ENCODE measurements at places on chromosomes 1 and 21.

GRCh38 chr1:165436994-165437393, 7.9 kb downstream of the RXRG start:
- DNase-seq: no peak

GRCh38 chr1:154863315-154864174, 6.5 kb downstream of the KCNN3 start:
- peak; percentile 44 for DNase-seq

- DNase-seq: no peak
Measured at GRCh38 chr21:46428987-46429710, 29.5 kb upstream of the DIP2A start.

DNA sequence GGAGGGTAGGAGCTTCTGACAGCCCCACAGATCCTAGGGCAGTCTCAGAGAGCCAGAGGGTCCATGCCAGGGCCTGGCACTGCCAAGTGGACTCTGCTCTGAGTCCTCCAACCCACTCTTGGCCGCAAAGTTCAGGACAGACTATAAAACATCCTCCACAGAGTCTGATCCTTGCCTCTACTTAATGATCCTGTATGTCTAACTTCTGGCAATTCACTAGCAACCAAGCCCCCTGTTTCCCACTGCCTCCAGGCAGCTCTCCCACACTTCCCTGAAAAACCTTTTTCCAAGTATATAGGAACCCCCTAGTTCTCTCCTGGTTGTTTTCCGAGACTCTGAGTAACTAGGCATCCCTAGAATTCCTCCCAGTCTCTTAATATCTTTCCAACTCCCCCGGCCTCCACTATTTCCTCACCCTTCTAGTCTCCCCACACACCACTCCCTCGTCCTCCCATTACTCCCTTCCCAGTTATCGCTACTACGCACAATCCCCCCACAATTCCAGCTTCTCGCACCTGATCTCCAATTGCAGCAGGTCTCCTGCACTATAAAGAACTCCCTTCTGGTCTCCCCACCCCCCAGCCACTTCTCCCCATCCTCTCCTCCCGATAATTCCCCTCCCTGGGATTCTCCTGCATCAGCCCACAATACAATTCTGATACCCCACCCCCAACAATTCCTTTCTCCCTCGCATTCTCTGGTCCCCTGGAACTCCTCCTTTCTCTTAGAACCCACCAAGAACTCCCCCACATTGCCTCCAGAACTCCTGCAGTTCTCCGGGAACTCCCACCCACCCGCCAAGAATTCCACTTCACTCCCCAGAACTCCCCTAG, 574 bp downstream of the IGSF9 start:
- no peak for DNase-seq

- no peak for DNase-seq
Measured at GRCh38 chr21:34974162-34974981, 74.7 kb downstream of the RUNX1 start.

- no peak for DNase-seq
Measured at GRCh38 chr21:45403133-45403824, 1.7 kb upstream of the COL18A1 start.

DNA sequence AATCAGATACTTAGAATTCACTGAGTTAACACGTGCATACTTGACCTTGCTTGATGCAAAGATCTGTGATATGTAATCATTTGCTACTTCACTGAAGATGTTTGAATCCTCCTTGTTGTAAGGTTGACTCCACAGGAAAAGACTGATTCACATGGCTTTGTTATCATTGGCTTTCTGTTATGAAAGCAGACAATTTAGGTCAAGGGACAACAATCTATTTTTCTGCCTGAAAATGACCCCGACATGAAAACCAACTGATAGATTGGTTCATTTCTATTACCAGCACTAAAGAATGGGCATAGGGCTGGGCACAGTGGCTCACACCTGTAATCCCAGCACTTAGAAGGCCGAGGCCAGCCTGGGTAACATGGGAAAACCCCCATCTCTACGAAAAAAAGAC, 546.9 kb downstream of the SMYD3 start:
- no peak for DNase-seq

GRCh38 chr1:159854116-159854692, 8.3 kb downstream of the VSIG8 start:
- DNase-seq: peak; percentile 58

DNA sequence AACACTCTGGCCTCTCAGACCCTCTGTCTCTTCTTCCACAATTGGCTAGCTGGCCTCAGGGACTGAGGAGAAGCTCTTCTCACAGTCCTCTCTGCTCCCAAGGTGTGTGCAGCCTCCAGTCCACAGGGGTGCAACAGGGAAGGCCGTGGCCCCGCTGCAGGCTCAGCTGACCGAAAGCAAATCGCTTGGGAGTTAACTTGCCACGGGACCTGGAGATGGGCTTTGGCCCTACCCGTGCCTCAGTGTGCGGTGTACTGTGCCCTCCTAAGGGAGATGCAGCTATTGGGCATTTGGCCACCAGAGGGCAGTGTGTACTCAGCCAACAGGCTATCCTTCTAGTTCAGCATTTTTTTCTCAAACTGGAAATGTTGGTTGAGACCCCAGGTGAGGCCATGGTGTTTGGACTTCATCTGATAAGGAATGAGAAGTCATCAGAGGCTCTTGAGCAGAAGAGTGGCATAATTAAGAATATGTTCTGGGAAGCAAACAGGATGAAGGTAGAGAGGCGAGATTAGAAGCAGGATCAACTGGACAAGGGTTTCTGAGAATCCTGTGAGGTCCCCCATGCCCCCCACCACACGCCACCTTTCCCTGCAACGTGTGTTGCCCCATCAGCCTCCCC, 42.5 kb upstream of the TMEM125 start:
- DNase-seq: peak; percentile 58

DNA sequence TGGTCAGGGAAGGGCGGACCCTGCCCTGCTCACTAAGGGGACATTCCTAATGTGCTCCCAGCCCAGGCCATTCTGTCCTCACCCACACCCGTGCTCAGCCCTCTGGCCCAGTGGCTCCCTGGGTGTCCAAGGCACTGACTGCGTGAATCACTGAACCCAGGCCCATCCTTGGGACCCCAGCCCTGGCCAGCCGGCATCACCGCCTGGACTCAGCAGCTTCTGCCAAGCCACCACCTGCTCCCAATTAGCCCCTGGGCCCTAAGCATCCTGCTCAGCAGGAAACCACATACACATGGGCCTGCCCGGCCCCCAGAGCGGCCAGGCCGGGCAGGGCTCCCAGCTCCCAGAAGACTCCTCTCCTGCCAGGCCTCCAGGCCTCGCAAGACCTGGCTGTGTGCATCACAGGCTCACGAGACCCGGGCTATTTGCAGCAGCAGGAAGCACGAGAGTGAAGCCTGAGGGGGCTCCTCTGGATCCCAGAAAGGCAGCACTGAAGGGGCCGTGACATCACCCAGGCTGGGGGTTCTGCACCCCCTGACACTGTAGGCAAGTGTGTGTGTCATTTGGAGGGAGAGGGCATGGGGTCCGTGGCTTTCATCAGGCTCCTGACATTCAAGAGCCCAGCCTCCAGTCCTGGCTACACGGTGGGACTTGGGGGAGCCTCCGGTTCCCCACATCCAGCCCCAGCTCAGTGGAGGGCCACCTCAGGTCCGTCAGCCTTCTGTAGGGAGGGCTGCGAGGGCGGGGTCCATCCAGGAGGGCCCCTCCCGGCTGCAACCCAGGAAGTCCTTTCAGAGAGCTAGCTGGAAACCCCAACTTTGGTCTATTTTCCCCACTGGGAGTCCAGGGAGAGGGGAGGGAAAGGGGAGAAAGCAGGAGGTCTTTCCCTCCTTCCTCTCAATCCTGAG, 1.6 kb downstream of the MFAP2 start:
- peak; percentile 97 for DNase-seq

DNA sequence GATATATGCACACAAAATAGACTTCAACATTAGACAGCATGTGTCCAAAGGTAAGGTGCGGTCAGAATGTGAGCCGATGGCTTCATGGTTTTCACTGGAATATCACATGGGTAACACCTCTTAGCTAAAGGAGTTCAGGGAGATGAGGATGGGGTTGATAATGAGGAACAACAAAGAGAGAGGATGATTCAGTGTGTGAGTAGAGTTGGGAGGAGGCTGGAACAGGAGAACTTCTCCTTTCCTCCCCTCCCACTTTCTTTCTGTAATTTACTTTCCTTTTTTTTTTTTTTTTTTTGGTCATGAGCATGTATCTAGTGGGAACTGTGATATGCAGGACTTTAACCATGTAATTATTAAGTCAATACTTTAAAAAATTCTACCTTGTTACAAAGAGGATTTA, 99.4 kb downstream of the FASLG start:
- no peak for DNase-seq

GRCh38 chr1:222310836-222311235, 237.1 kb downstream of the HHIPL2 start:
- no peak for DNase-seq

DNA sequence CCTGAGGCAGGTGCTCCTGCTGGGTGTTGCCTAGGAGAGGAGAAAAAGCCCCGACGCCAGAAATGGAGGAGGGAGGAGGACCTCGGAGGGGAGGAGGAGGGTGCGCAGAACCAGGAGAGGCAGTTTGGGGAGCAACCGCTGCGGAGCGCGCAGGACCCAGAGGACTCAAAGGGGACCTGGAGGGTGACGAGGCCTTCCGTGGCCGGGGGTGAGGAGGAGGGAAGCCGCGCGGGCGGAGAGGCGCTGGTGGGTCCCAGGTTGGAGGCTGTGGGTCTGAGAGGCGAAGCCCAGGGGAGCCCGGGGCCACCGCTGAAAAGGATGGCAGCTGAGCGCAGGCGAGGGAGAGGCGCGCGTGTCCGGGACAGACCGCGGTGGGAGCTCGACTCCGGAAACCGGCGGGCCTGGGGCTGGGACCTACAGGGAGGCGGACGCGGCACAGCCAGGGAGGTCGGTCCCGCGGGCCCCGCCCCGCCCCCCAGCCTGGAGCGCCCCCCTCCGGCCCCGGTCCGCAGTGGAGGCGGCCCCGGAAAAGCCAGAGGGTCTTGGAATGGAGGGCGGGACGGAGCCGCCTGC, 15.1 kb downstream of the RNF223 start:
- DNase-seq: no peak

GRCh38 chr1:207336559-207337467, 15.3 kb downstream of the CD55 start:
- DNase-seq: no peak

GRCh38 chr1:41404308-41404761, 43.1 kb downstream of the FOXO6 start:
- peak; percentile 12 for DNase-seq

- no peak for DNase-seq
Measured at GRCh38 chr21:42042651-42043050, 28.5 kb upstream of the UMODL1 start.

DNA sequence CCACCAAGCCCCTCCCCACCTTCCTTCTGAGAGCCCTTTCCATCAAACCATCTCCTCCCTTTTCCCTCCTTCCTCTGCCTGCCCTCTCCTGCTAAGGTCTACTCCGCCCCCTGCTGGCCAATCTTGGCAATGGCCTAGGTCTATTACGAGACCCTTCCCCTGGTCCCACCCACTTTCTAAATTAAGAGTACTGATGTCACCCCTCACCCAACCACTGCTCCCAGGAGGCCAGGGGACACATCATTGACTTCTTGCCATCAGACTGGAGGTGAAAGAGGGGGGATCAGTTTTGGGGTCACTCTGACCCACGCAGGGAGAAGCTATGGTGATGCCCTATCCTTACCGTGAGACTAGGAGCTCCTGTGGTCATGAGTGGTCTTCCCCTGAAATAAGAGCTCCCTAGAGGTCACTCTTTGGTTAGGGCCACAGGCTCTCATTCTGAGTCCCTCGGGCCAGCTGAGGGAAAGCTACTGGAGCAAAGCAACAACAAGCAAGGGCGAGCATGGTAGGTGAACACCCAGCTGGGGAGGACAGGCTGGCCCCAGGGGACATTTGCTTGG, 34.6 kb upstream of the S100A7 start:
- peak; percentile 45 for DNase-seq

- peak; percentile 68 for DNase-seq
Measured at GRCh38 chr1:44405031-44405797, at the start of gene RNF220. RNF220 (plus strand) TSS chr1:44405255.

- DNase-seq: no peak
Measured at GRCh38 chr1:198805498-198806151, 166.8 kb downstream of the PTPRC start.

DNA sequence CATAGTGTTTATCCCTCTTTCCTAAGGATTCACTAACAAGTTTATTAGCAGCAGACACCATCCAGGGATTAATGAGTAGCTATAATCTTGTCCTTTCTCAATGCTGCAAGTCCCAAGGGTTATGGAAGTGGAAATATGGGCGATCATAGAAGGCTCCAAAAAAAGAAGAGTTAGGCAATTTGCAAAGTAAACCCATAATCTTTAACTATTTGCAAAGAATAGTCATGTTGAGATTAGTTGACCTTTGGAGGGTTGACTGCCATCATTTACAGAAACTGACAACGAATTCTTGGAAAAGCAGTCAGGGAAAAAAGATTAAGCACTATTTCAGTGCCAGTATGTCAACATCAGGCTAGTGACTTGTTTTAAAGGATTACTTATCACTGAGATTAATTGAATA, 169.9 kb downstream of the KCNT2 start:
- no peak for DNase-seq

GRCh38 chr1:41767534-41768525, 150.9 kb downstream of the HIVEP3 start:
- peak; percentile 37 for DNase-seq

- DNase-seq: no peak
Measured at GRCh38 chr21:40769231-40769630, 77.7 kb downstream of the DSCAM start.

DNA sequence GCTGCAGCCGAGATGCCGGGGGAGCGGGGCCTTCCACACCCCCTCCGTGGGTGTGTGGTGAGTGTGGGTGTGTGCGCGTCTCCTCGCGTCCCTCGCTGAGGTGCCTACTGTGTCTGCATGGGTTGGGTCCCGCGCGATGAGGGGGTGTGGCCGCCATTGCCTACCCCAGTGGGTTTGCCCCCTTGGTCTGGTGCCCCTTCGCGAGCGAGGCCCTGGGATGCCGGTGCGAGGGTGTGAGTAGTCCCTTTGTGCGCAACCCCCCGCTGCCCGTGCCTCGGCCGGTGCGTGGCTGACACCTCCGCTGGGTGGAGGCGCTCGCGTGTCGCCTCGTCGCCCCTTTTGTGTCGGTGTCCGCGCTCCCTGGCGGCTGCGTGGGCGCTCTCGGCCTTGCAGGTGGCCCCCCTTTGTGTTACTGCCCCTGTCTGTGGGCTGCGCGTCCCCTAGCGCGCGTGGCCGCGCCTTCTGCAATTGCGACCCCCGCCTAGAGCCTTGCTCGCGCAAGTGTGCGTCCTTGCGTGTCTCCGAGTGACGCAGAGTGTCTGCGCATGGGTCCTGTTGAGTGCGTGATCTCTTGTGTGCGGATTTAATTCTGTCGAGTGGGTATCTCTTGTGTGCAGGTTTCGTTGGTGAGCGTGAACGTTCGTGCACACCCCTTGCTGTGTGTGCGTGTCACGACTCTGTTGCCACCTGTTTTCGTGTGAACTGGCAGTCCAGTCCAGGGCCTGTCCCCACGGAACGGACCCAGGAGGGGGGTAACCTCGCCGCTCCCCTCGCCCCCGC, 553 bp downstream of the TTC3 start:
- peak; percentile 45 for DNase-seq

DNA sequence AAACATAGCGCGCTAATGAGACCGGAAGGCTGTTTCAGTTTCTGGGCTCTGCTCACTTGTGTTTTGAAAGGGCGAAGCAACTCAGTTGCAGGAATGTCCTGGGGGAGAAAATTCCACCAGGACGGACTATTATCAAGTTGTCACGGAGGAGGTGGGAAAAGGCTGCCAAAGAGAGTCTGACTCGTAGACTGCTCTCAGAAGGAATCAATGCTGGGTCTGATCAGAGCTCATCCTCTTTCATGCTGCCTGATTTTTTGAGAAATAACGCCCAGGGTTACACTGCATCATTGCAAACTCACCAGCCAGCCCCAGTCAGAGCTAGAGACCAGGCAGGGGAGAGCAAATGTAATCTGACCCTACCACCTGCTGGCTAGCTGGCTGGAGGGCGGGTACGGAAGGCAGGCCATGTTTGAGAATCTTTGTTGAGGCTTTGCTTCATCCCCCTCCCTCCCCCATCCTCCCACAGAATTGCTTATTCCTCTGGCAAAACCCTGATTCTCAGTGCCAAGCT, 36.4 kb upstream of the BCL9 start:
- peak; percentile 17 for DNase-seq
